Bronchial smooth muscle cell (primary cell): ENCODE measurements at places on chromosomes 16 and 17. TPM values are rescaled to one million over a fixed set of nuclear protein-coding genes. Genes with fewer than 3 reads are reported as not detected.

The ABCA9 gene
- total RNA-seq = 18.1 and 54.6 TPM in 2 replicates

The WNK4 gene
- total RNA-seq = 0.09 and 0.32 TPM in 2 replicates

The CACNB1 gene
- 4.3 and 7.1 TPM in 2 replicates for total RNA-seq

The P2RX5 gene
- total RNA-seq = 0.43 and 1.1 TPM in 2 replicates

The BCAS3 gene
- total RNA-seq = 31.2 and 35.9 TPM in 2 replicates

The GPR139 gene
- not detected in 2 replicates for total RNA-seq

The CNGB1 gene
- not detected in 2 replicates for total RNA-seq

The CTRL gene
- 0.63 and 2.3 TPM in 2 replicates for total RNA-seq

The CLEC10A gene
- not detected in 2 replicates for total RNA-seq

The PIK3R5 gene
- total RNA-seq = not detected in 2 replicates

The PHOSPHO1 gene
- not detected in 2 replicates for total RNA-seq

The RHOT2 gene
- total RNA-seq = 30.1 and 32.0 TPM in 2 replicates

The QRICH2 gene
- total RNA-seq = 3.0 and 5.5 TPM in 2 replicates

The PRAC2 gene
- not detected in 2 replicates for total RNA-seq

The ADGRG1 gene
- 1.7 TPM in 2 replicates for total RNA-seq

The LGALS9B gene
- total RNA-seq = not detected in 2 replicates

The ZP2 gene
- total RNA-seq = not detected in 2 replicates

The ST6GALNAC2 gene
- total RNA-seq = 1.0 and 1.4 TPM in 2 replicates

The ZNF267 gene
- 8.2 and 10.1 TPM in 2 replicates for total RNA-seq

The CCDC200 gene
- total RNA-seq = 0.16 TPM in 1 of 2 replicates, not detected in the other

The ABCC6 gene
- 2.1 and 3.8 TPM in 2 replicates for total RNA-seq
